Activated CD8-positive, alpha-beta memory T cell treated with anti-CD3 and anti-CD28 coated beads for 4 hours (primary cell): ENCODE measurements at places on chromosomes 11 and 22.

DNA sequence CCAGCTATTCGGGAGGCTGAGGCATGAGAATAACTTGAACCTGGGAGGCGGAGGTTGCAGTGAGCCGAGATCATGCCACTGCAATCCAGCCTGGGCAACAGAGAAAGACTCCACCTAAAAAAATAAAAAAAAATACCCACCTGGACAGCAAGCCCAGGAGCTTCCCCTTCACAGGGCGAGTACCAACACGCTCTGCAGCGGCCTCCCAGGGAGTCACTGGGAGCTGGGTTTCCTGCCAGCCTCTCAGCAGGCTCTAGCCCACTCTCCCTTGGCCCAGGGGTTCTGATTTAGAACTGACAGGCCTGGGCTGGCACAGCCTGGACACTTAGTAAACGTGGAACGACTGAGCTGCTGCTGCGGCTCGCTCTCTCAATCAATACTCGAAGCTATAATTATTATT lies 2.0 kb upstream of the CABP7 start:
- DNase-seq: no peak

DNA sequence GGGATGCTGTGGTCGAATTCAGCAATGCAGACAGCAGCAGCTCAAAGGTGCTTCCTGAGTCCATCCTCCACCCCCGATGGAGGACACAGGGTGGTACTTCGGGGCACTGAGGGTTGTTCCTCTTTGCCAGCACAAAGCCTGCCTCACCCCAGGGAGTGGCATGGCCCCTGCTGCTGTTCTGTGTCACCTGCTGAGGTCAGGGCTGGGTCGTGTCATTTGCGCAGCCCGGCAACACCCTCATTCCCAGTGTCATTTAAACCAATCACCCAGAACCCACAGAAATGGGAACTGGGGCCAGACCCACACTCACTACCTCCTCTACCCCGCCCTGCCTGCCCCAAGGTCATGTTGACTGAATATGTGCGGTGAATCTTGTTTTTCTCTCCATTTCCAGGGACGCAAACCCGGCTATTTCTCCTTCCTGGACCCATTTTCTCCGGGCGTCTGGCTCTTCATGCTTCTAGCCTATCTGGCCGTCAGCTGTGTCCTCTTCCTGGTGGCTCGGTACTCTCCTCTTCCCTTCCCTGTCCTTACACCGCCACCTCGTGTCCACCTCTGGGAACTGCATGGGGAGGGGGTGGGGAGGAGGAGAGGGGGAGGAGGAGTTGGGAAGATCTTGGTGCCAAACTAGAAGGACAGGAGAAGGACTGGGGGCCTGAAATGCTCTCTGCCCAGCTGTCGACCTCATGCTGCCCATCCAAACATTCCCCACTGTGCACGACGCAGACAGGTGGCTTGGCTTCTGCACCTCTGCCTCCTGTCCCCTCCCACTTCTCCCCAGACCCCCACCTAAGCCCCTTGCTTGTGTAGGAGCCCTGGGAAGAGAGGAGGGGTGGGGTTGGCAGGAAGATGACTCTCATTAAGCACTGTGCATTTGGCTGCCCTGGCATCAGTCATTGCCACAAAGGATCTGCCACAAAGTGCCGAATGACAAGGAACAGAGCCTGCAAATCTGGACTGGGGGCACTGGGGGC lies 71.2 kb upstream of the TBCEL start:
- no peak for DNase-seq

DNA sequence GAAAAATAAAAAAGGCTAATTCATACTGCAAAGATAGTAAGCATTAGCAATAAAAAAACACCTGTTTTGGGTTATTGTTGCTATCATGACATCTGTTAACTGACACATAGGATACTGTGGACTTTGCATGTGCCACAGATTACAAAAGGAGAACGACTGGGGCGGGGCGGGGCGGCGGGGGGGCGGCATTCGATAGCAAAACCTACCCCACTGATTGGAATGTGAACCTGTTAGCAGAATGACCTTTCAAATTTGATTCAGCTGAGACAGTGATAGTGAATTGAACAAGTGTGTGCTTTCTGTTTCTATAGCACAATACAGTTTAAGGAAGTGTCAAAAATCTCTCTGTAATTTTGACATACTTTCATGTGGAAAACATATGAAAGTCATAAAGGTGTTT lies 14.9 kb downstream of the MMP20 start:
- DNase-seq: no peak

- DNase-seq: no peak
Measured at GRCh38 chr11:95849087-95849825, 59.0 kb downstream of the CEP57 start.

DNA sequence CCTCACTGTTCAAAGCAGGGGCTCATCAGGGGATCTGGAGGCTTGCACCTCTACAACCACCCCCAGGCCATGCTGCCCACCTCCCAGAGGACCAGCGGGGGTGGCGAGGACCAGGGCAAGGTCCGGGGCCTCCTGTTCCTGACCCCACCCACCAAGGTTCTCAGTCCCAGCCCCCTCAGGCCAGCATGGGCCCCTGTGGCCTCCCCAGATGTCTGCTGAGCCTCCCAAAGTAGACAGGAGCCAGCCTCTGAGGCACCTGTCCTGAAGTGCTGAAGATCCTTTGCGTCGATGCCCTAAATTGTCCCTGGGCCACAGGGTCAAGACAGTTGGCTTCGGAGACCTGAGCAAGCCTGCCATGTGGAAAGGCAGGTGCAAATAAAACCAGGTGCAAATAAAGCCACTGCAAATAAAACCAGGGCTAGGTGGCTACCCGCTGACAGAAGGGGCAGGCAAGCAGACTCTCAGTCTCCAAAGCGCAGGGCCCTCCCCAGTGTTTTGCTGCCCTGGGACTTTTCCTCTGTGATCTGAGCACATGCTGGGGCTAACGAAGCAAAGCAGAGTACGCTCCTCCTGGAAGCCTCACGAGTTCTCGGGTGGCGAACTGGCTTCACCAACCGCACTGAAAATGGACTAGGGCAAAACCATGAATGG lies 22.4 kb upstream of the ARFGAP3 start:
- DNase-seq: no peak

DNA sequence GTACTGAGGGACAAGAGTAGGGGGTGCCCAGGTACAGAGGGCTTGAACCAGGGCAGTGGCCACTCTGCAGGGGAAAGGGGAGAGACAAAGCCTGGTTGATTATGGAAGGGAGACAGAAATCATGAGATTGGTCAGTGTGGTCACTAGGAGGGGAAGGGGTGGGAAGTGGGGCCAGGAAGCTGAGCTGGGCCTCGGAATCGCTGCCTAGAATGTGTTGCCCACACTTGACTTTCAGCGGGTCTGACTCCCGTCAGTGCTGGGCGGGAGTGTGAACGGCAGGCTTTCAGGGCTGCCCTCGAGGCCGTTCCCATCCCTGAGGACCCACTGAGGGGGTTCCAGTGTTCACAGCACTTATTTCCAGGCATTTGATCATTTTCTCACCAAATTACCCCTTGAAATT lies 5.9 kb downstream of the DAGLA start:
- DNase-seq: no peak

- DNase-seq: no peak
Measured at GRCh38 chr11:3808861-3809623, 682 bp downstream of the PGAP2 start.

GRCh38 chr22:29879753-29880152 lies 3.2 kb upstream of the MTMR3 start:
- no peak for DNase-seq

- DNase-seq: no peak
Measured at GRCh38 chr22:48404801-48405447, 1422.7 kb downstream of the BRD1 start.

DNA sequence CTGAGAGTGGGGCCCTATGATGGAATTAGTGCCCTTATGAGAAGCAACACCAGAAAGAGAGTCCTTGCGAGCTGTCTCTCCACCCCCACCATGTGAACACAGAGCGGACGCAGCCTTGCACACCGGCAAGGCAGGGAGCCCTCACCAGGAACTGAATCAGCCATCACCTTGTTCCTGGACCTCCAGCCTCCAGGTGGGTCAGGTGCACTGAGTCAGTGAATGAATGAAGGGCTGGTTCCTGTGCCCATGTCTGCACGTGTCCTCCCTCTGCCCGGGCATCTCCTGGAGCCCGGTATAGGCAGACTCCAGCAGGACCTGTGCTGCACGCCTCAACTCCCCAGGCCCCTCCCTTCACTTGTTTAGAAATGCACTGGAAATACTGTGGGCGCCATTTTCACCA lies 54.9 kb downstream of the LINC01488 start:
- no peak for DNase-seq

DNA sequence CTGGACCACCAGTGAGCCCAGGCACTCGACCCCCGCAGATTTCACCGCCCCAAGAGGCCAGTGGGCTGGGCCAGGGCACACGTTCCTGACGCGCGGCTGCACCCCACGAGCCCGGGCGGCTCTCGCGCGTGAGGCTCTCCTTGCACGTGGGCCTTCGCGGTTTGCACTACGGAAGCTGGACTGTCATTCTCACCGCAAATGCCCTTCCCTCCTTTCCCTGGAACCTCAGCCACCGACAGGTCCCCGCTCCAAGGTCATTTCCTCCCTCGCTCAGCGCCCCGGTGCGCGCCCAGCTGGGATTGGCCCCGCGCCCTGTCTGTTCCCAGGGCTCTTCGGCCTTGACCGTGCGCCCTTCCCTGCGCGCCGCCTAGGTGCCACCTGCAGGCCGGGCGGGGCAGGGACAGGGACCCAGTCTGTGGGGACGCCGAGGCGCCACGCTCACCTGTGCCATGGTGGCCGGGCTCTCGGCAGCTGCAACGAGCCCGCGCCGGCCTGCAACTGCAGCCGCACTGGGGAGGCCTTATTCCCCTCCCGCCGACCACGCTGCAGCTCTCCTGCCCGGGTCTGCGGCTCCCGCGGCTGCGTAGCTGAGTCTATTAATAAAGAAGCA lies 2.1 kb upstream of the CPT1A start:
- no peak for DNase-seq

DNA sequence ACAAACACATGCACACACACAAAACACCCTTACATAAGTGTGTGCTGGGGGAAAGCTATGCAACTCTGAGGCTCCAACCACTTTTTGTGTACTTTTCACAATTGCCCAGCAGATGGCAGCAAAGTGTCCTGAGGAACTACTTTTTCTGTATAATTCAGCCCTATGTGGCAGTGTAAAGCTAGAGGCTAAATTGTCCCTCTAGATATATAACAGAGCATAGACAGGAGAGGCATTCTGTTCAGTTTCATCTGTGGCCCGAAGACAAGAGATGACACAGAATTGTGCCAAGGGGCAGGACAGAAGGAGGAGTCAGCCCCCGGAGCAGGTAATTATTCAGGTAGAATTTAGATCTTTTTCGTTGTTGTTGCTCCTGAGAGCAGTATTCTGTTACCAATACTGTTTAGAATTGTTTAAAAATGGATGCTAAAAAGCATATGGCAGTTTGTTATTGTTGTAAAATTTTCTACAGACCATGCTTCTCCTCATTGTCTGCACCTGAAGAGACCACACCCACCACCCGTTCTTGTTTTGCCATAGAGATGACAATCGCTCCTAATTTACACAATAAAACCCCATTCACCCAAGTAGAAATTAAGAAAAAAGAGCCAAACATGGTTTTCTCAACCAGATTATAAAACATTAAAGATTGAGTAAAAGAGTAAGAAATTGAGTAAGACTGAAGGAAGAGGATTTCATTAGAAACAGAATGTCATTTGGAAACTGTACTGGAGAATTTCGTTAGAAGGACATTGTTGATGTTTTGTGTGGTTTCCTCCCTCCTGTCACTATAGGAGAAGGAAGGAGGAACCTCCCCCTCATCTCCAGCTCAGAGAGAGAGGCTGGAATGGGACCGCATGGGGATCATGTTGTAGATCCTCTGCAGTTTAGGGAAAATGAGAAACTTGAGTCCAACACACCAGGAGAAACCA lies 14.5 kb upstream of the MS4A7 start:
- peak; percentile 34 for DNase-seq

DNA sequence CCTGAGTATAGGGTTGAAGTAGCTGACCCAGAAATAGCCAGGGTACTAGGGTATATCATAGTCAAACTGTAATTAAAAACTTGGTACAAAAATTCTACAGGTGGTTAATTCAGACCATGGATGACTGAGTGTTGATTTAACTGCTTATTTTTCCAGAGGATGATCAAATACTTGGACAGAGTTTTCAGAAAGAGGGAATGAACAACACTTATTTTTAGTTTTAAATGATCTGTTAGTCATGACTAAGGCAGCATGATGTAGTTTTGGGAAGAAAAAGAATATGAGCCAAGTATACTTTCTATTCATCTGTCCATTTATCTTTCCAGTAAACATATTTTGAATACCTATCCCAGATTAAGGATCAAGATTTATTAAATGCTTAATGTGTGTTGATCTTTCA lies 19.8 kb upstream of the CCDC89 start:
- no peak for DNase-seq

- DNase-seq: no peak
Measured at GRCh38 chr11:23554002-23554401, 693.7 kb upstream of the CCDC179 start.

GRCh38 chr11:64498136-64498535 lies 92.9 kb upstream of the SLC22A12 start:
- DNase-seq: no peak

GRCh38 chr11:94077552-94078293 lies 50.9 kb upstream of the PANX1 start:
- no peak for DNase-seq

GRCh38 chr11:19947537-19948114 lies 212.6 kb downstream of the DBX1 start:
- no peak for DNase-seq

DNA sequence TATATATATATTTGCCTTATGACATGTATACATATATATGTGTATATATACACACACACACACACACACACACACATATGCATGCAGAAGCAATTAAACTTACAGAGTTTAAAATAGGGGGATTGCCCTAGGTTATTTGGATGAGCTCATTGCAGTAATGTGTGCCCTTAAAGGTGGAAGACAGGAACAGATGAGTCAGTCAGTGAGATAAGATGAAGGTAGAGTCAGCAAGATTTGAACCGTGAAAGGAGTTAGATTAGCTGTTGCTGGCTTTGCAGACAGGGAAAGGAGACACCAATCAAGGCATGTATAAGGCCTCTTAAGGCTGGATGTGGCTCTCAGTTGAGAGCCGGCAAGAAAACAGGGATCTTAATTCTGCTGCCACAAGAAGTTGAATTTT lies 902.4 kb upstream of the RAG2 start:
- no peak for DNase-seq

GRCh38 chr11:86579406-86579731 lies 93.0 kb downstream of the ME3 start:
- no peak for DNase-seq

DNA sequence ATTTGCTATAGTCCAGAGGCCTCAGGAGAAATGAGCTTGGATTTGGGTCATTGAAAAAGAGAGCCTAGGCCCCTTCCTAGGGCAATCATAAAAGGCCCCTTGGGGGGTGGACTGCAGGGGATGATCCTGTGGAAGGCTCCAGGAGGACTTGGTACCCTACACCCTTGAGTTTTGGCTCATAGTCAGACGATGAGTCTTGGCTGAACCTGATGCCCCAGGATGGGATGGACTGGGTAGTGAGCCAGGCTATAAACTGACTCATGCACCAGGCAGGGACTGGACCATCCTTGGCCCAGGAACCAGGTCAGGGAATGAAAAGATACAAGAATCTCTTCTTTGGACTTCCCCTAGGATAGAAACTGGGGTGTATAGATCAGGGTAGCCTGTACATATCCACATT lies 54.2 kb downstream of the NAV2 start:
- DNase-seq: no peak
